ENCODE measurements at places on chromosomes 16 and 17.

GRCh38 chr16:56981729-56982271 is 7.6 kb upstream of the NLRC5 start:
- DNase-seq: no peak

DNA sequence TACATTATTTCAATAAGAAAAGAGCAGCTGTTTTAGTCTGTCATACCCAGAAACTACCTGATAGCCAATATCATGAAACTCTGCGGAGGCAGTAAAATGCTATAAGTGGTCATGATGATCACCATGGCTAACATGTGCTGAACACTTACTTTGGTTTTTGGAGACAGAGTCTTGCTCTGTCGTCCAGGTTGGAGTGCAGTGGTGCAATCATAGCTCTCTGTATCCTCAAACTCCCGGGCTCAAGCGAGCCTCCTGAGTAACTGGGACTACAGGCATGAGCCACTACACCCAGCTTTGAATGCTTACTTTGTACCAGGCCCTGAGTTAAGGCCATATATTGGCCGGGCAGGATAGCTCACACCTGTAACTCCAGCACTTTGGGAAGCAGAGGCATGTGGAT is 101.2 kb upstream of the DHX40 start:
- no peak for DNase-seq

GRCh38 chr17:15171167-15172047 is 93.7 kb downstream of the PMP22 start:
- DNase-seq: peak; percentile 70

GRCh38 chr16:11372073-11372828 is 27.0 kb downstream of the RMI2 start:
- no peak for DNase-seq

GRCh38 chr17:58246104-58246740 is 7.8 kb downstream of the LPO start:
- DNase-seq: no peak

GRCh38 chr16:8936421-8936820 is 27.3 kb downstream of the USP7 start:
- no peak for DNase-seq

DNA sequence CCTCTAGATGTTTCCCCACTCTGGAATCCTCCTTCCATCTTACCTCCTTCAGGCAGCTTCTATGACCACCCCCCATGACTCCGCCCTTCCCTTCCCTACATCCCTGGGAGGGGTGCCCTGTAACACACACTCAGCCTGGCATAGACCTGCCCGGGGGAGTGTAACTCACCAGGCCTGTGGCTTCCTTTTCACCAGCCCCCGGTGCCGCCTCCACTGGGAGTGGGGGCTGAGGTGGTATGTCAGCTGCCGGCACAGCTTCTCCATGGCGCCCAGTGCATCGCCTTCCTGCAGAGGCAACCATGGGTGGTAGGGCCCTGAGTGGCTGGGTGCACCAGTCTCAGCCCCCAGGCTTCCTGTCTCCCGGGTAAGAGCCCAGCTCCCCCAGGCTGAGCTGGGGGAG is 32.3 kb downstream of the TRPV2 start:
- no peak for DNase-seq

DNA sequence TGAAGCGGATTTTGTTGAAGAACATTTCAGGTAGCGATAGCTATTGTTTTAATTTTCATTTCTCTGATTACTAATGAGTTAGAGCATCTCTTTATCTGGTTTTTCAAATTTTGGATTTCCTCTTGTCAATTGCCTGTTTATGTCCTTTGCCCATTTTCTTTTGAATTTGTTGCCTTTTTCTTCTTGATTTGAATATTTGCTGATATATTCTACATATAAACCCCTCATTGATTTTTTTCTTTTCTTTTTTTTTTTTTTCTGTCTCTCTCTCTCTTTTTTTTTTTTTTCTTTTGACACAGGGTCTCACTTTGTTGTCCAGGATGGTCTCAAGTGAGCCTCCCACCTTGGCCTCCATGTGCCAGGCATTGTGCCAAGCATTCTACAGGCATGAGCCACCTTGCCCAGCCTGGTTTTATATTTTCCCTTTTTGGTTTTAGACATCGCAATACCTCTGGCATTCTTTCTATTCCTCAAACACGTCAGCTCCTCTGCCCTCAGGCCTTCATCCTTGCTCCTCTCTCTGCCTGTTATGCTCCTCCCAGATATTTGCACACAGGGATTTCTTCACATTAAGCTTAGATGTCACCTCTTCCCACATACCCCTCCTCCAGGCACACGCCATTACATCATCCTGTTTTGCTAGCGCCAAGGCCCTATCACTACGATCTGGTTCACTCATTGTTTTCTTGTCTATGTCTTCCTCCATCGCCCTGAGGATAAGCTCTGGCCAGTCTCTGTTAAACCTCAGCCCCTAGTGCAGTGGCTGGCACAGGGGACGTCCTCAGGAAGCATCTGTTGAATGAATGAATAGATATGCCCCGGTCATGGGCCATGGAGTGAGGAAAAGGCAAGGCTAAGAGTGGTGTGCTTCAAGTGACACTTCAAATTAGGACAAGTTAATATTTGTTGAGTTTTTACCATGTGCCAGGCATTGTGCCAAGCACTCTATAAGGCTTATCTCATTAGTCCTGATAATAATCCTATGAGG is 8.6 kb downstream of the SARM1 start:
- DNase-seq: peak; percentile 77

DNA sequence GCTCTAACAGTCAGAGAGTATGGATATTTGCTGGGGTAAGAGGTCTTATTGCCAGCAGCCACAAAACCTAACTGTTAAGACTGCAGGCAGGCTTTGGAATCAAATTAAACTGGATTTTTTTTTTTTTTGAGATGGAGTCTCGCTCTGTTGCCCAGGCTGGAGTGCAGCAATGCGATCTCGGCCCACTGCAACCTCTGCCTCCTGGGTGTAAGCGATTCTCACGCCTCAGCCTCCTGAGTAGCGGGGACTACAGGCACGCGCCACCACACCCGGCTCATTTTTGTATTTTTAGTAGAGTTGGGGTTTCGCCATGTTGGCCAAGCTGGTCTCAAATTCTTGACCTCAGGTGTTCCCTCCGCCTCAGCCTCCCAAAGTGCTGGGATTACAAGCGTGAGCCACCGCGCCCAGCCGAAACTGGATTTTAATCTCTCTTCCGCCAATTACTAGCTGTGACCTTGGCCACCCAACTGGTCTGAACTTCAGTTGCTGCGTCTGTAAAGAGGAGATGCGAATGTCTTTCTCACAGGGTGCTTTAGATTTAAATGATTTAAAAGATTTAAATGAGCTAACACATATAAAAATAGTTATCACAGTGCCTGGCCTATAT is 842 bp downstream of the MRPL10 start:
- no peak for DNase-seq

DNA sequence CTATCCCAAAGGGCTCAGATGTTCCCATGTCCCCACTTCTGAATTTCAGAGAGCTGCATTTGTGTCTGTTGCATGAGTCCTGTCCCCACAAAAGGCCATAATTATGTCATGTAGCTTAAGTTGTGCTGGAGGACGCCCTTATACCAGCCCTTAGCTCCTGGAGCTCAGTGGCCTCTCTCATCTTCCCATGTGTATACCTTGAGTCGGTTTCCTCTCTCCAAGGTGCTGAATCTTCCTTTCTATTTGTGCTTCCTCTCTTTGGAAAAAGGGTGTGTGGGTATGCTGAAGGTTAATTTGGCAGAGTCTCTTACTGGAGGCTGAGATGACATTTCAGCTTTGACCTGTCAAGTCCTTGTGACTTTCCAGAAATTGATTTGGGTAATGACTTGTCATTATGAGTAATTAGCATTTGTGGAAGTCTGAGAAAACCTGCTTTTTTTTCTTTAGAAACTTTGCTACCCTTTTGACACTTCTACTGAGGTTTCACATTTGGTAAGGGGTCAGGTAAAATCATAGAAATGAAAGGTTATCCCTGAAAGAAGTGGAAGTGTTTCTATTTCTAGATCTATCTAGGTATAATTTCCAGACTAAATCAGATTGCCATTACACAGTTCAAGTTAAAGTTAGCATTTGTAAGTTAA is 185.4 kb downstream of the ABCC12 start:
- no peak for DNase-seq

DNA sequence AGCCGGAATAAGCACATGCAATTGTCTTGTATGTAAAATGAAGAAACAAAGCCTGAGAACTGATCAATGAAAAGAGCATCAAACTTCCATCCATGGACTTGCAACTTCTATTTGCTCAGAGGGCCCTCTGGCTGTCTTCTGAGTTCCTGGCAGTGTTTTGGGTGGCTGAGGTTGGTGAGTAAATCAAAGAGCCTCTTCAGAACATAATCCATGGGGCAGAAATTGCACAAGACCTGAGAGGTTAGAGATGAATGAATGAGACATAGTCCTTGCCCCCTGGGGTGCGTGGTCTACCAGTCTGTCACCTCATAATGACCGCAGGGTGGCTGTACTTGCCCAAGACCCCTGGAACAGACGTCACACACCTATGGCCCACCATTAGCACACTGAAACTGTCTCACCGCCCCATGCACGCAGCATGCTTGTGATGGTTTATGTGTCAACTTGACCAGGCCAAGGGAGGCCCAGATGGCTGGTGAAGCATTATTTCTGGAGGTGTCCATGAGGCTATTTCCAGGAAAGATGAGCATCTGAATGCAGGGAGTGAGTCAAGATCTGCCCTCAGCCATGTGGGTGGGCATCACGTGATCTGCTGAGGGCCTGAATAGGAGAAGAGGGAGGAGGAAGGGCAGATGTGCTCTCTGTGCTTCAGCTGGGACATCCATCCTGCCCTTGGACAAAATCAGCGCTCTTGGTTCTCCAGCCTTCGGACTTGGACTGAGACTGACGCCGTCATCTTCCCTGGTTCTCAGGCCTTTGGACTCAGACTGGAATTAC is 8.3 kb downstream of the PIK3R6 start:
- DNase-seq: peak; percentile 90

- peak; percentile 72 for DNase-seq
Observed at GRCh38 chr17:27489045-27489715, 32.9 kb downstream of the KSR1 start.

DNA sequence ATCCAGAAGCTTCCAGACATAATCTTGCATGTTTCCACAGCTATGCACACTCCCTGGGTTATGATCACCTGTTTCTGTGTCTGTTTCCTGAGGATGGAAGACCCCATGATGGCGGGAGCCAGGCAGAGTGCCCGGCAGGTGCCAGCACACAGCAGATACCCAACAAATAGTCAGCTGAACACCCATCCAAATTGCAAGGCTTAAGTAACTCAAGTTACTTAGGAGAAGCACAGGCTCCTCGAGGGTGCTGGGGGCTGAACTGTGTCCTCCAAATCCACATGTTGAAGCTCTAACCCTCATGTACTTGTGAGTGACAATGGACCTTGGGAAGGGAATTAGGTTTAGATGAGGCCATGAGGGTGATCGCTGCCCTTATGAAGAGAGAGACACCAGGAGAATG is 79.5 kb upstream of the DOC2B start:
- DNase-seq: no peak

GRCh38 chr16:55253987-55254386 is 70.0 kb upstream of the IRX6 start:
- DNase-seq: no peak

DNA sequence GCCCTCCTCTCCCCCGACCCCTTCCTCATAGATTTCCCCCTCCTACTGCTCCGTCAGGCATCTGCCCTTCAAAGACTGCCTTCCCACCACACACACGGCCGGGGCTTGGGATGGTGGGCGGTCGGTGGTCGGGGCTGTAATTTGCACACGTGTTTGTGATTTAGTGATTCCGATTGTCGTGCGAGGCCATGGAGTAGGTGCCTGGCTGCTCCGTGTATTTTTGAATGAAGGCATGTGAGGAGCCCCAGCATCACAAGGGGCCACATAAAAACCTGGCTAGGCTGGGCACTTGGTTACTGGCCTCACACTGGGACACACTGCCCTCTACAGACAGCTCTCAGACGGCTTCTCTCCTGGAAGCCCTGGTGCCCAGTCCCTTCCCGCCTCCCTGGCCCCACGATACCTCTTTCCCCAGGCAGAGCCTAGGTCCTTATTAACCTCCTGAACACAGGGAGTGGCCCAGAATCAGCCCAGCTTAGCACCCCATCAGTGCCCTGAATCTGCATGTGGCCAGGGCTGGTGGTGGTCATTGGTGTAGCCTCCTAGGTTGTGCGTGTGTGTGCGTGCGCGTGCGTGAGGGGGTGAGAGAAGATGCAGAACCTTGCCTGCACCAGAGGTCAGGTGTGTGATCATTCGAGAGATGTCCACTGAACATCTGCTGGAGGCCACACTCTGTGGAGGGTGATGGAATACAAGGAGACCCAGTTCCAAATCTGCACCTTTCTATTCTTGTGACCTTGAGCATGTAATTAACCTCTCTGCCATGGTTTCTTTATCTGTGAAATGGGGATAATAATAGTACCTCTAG is 1.3 kb upstream of the SOCS1 start:
- peak; percentile 86 for DNase-seq

- peak; percentile 75 for DNase-seq
Observed at GRCh38 chr16:85046472-85046916, 18.9 kb downstream of the KIAA0513 start.

DNA sequence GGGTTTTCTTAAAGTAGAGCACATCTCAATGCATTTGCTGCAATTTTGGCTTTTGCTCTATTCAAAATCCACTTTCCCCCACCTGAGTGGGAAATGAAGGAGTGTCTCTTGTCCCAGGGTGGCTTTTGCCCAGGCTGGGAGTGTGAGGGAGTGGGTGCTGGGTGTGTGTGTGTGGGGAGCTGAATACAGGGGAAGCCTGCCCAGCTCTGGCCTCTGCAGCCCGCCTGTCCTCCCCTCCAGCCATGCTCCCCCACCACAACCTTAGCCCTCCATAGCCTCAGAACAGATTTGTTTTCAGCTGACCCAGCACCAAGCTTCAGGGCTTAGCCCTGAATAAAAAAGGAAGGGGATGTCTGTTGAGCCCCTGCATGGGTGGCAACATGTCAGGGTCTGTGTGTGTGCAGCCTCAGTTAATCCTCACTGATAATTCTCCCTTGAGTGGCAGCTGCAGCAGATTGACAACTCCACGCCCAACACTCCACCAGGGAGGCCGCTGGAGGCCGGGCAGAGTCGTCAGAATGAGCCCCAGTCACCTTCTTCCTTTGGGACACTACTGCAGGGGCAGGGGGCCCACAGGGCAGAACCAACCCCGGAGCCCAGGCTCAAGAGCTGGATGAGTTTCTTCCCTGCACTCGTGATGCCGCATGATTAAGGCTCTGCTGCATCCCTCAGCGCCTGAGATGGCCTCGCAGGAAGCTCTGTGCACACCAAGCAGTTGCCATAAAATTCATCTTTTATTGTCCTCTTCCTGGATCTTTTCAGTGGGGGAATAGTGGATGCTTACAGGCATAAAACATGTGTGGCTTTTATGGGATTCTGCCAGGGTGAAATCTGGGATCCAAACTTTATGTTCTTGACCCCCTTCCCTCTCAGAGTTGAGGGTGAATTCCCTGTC is 55.0 kb downstream of the SPACA3 start:
- DNase-seq: no peak

GRCh38 chr17:65529040-65529633 is 32.3 kb downstream of the AXIN2 start:
- DNase-seq: no peak
